ENCODE measurements at places on chromosomes 1 and 21.

GRCh38 chr1:205449254-205449749, 6.5 kb downstream of the BLACAT1 start:
- no peak for DNase-seq

DNA sequence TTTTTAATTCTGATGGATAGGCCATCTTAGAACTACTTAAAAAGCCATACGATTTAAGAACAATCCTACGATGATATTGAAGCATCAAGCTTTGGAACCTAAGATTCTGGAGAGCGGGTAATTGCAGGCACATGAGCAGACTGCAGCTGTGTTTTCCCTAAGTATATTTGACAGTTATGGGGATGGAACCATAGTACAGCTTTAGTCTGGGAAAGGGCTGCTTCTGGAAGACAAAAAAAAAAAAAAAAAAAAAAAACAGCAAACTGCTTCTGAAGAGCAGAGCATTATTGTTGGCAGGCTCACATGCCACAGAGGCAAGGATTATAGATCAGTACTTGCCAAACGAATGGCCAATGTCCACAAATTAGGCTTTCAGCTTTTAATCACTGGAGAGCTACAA, 1618.7 kb downstream of the AMY1C start:
- no peak for DNase-seq

DNA sequence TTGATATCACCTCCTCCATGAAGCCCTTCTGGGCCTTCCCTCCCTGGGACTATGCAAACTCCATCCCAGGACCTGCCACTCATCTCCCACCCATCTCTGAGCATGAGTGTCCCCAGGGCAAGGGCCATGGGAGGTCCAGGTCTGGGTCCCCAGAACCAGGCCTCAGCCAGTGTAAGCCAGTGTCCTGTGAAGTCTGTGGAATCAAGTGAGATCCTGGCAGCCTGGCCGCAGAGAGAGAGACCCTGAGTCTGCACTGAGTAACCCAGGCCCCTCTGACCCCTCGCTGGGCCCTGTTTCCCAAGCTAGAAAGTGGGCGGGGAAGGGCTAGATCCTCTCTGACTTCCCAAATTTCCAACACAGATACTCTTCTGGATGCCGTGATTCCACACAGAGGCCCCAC, 132.7 kb downstream of the DMRTB1 start:
- no peak for DNase-seq

DNA sequence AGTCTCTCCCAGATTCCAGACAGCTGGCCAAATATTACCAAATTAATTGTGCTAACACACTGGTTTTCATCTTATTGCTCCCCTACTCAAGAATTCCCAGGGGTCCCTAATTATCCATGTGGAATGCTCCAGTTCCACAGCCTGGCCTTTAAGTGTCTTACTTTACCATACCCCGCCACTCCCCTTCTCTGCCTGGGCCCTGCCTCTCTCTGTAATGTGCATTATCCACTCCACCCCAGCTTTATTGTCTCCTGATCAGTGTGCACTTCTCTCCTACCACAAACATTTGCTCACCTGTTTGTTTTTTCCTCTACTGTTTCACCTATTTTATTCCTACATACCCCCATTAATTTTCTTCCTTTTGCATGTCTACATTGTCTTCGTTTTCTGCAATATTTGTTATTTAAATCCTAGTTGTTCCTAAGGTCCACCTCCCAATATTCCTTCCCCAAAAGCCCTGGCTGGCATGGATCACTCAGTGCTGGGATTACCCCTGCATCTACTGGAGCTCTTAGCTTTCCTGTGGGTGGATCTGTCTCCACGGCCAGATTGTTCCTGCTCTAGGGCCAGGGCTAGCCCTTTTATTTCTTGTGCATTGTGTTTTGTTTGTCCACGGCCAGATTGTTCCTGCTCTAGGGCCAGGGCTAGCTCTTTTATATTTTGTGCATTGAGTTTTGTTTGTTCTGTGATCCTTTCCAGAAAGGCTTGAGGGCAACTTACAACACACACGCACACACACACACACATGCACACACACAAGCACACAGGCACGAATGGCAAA, 33.4 kb upstream of the ATP1B1 start:
- no peak for DNase-seq

GRCh38 chr1:204621396-204621795, 64.1 kb downstream of the LRRN2 start:
- no peak for DNase-seq

DNA sequence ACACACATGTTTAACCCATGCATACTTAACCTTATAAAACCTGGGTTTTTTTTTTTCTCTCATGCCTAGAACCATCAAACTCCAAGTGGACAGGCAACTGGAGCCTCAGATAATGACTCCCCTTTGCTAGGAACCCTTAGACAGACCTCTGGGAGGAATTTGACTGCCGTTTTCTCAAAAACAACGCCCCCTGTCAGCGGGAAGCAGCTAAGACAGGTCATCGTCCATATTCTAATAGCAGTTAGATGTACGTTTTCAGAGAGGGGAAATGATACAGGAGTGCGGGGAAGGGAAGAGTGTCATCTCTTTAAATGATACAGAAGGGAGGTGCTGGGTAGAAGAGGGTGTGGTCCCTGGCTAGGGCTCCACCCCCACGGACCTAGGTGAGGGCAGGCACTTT, 34.7 kb downstream of the LRRC3 start:
- DNase-seq = no peak

- no peak for DNase-seq
Measured at GRCh38 chr1:231584117-231584516, 42.5 kb upstream of the DISC1 start.

DNA sequence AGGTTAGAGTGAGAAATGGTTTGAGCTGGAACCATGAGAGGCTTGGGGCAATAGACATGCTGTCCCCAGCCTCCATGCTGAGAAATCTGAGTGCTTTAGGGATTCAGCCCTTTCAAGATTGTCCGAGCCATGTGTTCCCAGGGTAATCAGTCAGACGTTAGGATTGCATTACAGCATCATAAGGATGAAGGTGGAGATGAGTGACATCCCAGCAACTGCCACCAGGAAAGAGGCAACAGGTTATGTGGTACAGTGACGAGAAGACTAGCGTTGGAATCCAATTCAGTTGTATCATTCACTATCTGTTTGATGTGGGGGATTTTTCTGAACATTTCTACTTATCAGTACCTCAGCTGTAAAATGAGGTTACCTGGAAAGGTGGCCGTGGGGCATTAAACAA, 1.7 kb downstream of the CAMK1G start:
- no peak for DNase-seq

GRCh38 chr1:33347650-33347992, 26.7 kb upstream of the A3GALT2 start:
- no peak for DNase-seq

GRCh38 chr1:119956306-119956705, 60.0 kb upstream of the ADAM30 start:
- DNase-seq = no peak

DNA sequence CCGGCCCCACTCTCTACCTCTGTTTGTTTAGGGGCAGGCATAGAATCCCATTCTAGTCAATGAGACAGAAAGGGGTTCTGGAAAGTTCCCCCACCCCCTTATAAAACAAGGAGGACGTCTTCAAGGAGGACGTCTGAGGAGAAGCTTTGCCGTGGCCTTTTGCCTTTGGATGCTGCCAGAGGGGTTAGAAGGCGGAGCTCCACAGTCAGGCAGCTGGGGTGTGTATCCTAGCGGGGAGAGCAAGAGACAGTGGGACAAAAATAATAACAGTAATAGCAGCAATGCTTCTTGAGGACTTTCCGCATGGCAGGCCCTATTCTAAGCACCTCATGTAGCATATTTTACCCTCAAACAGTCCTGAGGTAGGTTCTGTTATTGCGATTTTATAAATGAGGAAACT, 48.2 kb upstream of the TENT5B start:
- DNase-seq = no peak

GRCh38 chr1:163608979-163609378, 287.2 kb downstream of the NUF2 start:
- no peak for DNase-seq

- DNase-seq = no peak
Measured at GRCh38 chr1:86754265-86754974, 50.0 kb downstream of the SH3GLB1 start.

DNA sequence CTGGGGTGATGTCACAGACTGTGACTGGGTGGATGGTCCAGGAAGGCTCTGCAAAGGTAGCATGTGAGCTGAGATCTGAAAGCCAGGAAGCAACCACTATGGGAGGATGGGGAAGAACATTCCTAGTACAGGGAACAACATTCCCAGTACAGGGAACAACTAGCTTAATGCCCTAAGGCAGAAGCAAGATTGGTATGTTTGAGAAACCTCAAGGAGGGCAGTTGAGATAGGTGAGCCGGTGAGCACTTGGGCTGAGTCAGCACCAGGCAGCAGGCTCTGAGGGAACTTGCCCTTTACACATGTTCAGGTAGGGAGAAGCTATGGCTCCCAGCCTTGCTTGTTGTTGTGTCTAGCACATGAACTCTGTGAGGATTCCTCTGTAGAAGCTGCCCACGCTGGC, 24.2 kb upstream of the CACNA1E start:
- DNase-seq = no peak

DNA sequence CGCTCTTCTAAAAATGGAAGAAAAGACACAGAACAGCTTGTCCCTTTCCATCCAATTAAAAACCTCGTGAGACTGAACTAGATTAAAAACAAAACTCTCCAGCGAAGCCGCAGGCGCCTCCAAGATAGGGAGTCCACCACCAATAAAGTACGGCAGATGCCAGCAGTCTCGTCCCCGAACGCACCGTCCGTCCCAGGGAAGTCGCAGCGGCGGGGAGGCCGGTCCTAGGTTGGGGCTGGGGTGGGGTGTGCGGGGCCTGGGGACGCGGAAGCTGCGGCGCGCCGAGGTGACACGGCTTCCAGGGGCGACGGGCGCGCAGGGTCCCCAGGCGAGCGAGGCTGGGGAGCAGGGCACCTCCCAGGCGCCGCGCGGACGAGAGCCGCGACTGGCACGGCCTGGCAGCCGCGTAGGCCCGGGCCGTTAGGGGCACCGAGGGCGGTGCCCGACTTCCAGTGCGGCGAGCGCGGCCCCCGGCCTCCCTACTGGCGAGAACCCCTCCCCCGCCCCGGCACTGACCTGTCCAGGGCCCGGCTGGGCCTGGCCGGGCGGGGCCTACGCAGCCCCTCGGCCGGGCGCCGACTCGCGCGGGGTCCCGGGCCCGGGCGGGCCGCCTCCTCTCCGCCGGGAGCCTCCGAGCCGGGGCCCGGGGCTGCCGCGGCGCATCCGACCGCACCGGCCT, 28.3 kb upstream of the A3GALT2 start:
- peak; percentile 65 for DNase-seq

DNA sequence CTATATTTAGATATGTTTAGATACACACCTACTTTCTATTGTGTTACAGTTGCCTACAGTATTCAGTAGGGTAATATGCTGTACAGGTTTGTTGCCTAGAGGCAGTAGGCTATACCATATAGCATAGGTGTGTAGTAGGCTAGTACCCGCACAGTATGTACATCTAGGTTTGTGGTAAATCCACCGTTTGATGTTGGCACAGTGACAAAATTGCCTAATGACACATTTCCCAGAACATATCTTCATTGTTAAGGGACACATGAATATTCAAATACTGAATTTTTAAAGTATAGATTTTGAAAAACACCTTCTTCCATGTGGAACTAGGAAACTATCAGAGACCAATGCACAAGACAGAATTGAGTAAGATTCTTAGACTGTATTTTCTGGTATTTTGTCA, 22.6 kb upstream of the PDC start:
- DNase-seq = no peak

DNA sequence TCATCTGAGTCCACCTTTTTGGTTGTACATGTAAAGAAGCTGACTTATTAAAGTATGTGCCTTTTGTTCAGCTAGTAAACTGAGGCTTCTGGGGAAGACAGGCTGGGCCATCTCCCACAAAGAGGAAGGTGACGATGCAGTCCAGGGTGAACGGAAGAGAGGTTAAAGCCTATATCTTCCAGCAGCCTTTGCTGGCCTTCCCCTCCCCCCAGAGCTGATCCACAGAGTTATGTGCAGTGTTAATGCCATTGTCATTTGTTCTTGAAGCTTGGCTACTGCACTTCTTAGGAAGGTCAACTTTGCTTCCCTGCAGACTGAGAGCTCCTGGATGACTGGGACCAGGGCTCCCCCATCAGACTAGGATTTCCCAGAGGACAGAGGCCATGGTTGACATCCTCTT, 2.2 kb downstream of the SLC30A2 start:
- DNase-seq = no peak

GRCh38 chr1:229432116-229432461, 1.8 kb downstream of the ACTA1 start:
- DNase-seq = no peak

DNA sequence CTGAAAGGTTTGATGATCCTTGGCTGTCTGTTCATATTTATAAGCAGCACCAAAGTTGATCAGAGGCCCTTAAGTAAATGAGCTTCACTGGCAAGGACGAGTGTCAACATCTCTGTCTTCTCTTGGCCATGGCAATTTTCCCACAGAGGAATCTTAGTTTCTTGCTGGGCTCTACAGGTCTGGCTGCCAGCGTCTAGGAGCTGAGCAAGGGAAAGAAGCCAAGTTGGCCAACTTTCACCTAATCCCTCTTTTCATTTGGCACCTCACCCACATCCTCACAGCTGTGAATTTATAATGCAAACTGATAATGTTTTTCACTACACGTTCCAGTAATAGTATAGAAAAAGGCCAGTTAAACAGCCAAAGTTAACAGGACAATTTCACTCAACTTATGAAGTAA, 99.0 kb upstream of the LBR start:
- no peak for DNase-seq

DNA sequence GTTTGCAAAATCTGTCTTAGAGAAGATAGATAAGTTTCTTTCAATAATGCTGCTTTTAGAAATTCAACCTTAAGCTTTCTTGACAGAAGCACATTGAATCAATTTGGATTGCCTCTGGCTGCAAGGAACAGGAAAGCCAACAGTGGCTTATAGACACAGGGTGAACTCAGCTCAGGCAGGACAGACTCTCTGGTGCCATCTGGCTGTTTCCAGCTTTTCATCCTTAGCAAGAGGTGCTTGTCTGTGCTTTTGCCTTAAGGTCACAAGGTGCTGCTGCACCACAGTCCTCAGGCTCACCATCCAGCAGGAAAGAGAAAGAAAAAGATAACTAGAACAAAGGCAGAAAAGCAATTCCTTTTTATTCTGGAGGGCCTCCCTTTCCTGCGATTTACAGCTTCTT, 93.7 kb upstream of the ETS2 start:
- DNase-seq = no peak

DNA sequence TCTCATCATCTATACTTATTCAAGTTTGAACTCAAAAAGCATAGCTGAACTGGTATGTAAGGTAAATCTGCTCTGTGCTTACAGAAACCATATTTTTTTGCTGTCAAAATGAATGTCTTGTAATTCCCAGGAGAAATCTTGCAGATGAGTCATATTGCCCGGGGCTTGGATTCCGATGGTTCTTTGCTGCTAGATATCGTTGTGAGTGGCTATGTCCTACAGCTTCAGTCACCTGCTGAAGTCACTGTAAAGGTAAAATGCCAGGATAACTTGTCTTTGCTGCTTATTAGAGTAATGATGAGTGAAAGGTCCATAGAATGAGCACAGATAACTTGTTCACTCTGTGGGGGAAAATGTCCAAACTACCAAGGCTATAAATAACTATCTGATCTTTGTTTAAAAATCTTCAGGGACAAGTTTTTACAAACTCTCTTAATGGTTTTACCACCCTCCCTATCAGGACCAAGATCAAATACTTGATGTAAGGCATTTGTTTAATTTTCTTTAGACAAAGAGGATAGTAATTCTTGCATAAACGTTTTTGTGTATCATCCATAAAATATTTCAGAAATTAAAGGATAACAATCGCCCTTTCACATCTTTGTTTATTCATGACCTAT, 222.3 kb downstream of the TPR start:
- DNase-seq = no peak

- DNase-seq = no peak
Measured at GRCh38 chr1:8591569-8591968, 225.9 kb downstream of the RERE start.

GRCh38 chr1:101196668-101197067, 40.2 kb upstream of the S1PR1 start:
- DNase-seq = no peak

Measured in CD4-positive, alpha-beta T cell treated with Interleukin-17A for 4 hours (primary cell).